NK-92 treated with Interleukin-12 subunit alpha and Interleukin-12 subunit beta, amount 100 ng/mL, for 24 hours (cell line): ENCODE measurements at places on chromosomes 4 and X.

GRCh38 chr4:86678796-86679195 is 84.7 kb downstream of the PTPN13 start:
- DNase-seq: no peak

DNA sequence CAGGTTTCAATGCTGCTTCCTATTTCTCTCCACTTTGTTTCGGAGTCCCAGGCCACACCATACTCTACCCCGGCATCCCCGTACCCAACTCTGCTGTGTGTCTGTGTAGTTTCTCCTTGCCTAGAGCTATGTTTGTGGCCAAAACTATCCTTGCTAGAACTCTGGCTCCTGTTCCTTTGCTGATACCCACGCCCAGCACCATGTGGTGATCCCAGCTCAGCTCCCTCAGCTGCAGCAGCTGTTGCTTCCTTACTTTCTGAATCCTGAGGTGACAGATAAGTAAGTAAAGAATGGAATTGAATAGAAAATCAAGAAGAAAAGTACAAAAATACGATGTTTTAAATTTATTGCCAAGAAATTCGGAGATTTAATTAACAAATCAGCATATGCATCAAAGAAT is 55.8 kb downstream of the CASP3 start:
- DNase-seq: no peak

GRCh38 chrX:118221270-118221669 is 104.7 kb upstream of the KLHL13 start:
- no peak for DNase-seq

DNA sequence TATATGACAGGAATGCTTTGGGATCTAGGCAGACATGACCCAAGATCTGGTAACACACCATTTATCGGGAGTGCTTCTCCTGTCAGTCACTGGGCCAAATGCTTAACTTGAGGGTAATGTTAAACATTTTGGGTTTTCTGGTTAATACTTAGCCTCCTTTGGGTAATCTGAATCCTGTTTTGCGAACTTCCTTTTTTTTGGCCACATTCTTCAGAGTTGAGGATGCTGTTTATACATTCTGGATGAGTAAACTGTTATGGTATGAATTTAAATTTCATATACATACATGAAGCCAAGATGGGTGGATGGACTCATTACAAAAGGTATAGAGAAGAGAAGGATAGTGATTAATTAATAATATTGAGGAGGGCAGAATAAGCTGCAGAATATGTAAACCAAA is 36.1 kb downstream of the MID1IP1 start:
- no peak for DNase-seq

- DNase-seq: no peak
Observed at GRCh38 chr4:149999485-150000074, 78.7 kb upstream of the DCLK2 start.

GRCh38 chr4:80587871-80588385 is 252.4 kb downstream of the CFAP299 start:
- DNase-seq: no peak

DNA sequence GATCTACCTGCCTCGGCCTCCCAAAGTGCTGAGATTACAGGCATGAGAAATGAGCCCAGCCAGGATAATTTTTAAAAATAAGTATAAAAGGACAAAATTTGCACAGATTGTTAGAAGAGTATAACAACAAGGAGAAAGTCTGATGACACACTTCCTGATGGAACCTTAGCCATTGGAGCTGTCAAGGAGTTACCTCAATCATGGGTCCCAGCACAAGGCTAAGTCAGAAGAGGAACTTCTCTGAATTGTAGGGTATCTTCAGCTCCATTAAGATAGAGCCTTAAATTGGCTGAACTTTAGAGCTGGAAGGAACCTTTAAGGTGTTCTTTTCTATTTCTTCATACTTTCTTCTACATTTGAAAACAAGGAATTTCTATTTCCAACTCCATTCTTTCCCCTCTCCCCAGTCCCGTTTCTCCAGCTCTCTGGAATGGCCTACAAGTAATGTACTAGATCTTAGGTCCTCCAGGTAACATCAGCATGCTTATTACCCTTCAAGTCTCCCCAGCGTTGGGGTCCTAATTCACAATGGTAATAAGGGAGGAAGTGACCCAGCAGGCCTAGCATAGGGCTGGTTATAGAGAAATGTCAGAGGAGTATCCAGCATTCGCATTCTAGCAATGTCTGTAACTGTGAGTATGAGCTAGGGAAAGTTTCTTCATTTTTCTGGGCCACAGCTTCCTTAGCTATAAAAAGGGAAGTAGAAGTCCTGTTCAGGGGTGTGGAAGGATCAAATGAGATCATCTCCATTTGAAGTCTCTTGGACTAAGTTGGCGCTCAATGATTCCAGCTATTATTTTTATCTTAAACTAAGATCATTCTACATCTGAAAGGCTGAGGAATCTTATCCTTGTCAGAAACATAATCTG is 18.5 kb upstream of the RBPJ start:
- DNase-seq: no peak

DNA sequence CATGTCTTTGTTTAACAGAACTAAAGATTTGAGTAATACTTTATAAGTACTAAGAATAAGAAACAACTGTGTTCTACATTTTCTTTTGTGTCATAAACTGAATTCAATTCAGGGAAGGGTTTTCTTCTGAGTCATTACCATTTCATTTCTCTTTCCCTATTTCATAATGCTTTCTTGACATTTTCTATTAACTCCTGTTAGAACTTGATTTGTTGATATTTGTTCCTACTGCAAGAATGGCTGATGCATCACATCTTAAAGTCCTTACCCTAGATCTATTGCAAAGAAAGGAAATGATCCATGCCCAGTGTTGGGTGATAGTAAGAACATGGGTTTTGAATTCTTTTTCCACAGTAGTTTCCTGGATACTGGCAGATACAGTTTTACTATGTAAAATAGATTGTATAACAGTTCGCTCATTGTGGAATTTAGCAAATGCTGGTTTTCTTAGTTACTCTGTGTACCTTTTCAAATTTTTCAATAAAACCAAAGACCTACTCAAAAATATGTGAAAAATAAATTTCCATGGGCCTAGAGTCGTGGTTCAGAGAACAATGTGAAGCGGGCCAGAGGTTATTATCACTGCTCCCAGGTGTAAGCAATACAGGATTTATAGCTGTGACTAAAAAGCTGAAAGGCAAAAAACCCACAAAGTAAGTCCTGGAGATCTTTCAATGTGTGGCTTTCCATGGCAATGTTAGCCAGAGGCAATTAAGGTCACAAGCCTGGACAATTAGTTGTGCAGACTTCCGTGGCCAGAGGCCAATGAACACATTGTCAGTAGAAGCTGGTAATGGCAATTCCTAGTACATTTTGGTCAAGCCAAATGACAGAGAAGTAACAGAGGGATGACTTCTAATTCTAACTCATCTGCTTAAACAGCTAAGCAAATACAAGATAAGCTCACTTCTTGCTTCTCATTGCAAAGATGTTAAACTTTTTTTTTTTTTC is 127.3 kb upstream of the FAT4 start:
- no peak for DNase-seq

DNA sequence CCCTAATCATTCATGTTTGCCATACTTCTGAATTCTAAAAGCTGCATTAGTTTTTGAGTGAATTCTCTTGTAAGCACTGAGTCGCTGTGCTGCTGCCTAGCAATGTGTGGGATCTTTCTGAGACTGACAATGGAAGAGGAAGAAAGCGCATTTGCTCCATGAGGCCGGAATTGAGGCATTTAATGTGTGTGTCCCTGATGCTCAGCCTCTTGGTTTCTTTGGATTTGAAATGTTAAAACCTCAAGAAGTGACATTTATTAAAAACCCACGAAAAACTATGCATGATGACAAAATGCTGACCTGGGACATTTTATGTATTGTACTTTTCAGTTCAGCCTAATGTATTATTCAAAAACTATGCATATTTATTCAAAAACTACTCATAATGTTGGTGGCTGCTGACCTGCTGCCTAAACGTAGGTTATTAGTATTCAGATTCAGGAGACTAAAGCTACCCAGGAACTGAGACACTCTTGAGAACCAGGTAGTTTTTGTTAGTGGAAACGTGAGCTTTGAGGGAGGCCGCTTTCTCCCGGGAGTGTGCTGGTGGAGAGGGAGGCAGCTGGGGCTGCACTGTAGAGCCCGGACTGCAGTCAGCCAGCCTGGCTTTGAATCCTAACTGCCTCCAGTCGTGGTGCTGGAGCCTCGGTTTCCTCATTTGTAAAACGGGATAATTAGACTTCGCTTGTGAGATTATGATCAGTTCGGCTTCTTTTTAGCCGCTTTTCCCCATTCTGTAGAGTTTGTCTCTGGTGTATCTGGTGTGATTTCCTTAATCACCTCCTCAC is 11.3 kb downstream of the RGS12 start:
- no peak for DNase-seq

- DNase-seq: no peak
Observed at GRCh38 chr4:183905593-183906488, 734 bp downstream of the STOX2 start.

DNA sequence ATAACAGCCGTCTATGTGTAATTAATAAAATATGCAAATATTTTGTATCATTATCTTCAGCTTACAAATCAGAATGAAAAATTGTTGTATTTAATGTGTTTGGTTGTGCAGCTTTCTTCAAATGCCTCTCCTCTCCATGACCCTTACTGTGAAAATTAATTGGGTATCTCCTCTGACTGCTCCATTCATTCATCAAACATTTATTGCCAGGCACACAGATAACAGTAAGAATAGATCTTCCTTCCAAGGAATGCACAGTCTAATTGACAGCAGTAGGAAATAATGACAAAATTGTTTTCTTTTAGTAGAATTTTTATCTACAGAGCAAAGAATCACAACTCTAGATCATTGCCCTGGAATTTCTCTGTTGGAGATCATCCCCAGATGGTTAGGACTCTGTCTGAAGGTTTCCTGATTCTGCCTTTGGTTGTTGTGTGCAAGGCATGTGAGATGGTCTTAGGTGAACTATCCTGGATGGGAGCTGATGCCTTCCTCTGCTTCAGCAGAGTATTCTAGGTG is 395.0 kb upstream of the FAT1 start:
- no peak for DNase-seq

DNA sequence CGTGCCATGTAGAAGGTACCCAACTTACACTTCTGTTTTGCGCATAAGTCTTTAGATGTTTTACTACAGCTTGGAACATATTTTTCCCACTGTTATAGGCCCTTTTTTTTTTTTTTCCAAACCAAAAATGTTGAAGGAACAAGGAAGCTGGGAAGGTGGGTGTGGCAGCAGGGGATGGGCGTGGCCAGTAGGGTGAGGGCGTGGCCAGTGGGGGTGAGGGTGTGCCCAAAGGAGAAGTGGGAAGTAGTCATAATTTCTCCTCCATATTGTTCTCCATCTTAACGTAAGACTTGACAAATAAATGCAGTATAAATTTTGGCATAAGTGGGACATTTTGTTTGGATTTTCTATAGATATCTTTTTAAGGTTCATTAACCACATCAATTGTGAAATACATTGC is 30.4 kb downstream of the CLDN22 start:
- no peak for DNase-seq

- DNase-seq: no peak
Observed at GRCh38 chr4:175927121-175927520, 115.1 kb upstream of the GPM6A start.

DNA sequence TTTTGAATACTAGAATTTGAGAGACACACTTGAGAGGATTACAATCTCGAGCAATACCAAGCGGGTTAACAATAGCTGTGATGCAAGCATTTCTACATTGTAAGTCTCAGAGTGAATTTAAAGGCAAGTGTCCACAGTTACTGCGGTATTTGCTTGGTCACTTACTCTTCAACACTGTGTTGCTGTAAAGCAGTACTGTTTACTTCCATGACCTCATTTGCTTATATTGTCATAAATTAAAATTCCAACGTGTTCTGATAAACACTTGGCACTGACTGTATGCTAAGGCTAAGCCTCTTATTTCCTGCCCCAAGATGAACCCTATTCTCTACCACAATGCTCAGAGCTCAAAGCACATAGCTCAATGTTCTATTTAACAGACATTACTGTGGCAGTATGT is 11.1 kb downstream of the EXOC1L start:
- no peak for DNase-seq

GRCh38 chr4:79298484-79298883 is 27.4 kb downstream of the NAA11 start:
- DNase-seq: no peak

GRCh38 chrX:100883654-100884053 is 9.5 kb upstream of the NOX1 start:
- DNase-seq: no peak

GRCh38 chr4:2419814-2420213 is 1.1 kb downstream of the CFAP99 start:
- DNase-seq: no peak

GRCh38 chr4:102610476-102610875 is 109.3 kb downstream of the NFKB1 start:
- no peak for DNase-seq

DNA sequence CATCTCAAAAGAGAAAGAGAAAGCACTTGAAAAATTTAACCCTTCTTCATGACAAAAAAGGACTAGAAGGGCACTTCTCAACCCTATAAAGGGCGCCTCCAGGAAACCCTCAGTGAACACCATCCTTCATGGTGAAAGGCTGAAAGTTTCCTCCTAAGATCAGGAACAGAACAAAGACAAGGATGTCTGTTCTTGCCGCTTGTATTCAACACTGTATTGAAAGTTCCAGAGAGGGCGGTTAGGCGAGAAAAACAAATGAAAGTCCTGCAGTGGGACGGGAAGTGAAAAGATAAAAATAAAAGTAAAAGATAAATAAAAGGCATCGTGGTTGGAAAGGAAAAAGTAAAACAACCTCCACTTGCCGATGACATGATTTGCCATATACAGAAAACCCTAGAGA is 50.9 kb downstream of the RNF212 start:
- DNase-seq: no peak

DNA sequence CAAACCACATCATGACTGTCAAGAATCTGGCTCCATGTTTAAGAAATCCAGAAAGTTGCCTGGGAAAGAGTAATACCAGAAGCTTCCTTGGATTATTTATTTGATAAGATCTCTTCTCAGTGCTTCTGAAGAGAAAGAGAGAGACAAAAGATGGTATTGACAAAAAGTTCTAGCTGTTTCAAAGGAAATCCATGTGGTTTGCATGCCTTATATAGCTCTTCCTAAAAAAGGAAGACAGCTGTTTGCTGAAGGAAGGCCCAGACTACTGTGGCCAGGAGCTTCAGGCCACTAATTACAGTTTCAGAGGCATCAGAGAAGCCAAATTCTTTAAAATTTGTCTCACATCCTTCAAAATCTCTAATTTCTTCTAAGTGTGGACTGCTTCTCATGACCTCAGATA is 565.2 kb upstream of the SLIT2 start:
- DNase-seq: no peak

DNA sequence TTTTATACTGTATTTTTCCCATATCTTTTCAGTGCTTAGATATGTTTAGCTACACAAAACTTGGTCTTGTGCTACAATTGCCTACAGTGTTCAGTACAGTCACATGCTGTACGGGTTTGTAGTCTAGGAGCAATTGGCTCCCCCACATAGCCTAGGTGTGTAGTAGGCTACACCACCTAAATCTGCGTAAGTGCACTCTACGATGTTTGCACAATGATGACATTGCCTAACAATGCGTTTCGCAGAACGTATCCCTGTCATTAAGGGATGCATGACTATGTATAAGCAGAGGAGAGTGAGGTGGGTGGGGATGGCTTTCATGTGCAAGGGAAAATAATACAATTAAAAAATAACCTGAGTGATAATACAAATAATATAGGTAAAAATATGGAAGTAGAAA is 131.4 kb downstream of the GBA3 start:
- DNase-seq: no peak
